Chondrocyte (in vitro differentiated cells): ENCODE measurements at places on chromosomes 1 and 21. TPM values are rescaled to one million over a fixed set of nuclear protein-coding genes. Genes with fewer than 3 reads are reported as not detected.

LINGO4 gene
- total RNA-seq = not detected in 3 replicates

AGMAT gene
- 0.68 to 1.1 TPM (median 0.82 TPM) in 3 replicates for total RNA-seq

TTC4 gene
- total RNA-seq = 12.6 to 14.7 TPM (median 12.7 TPM) in 3 replicates

RIMS3 gene
- total RNA-seq = 4.8 to 26.3 TPM (median 26.0 TPM) in 3 replicates

CD48 gene
- not detected in 3 replicates for total RNA-seq

- H3K36me3 ChIP-seq = peaks cover 8% of the 10 kb centered on the region
- no peaks in the 10 kb centered on the region for H3K27me3 ChIP-seq
- DNase-seq = no peak
These were observed 10.4 kb downstream of the LGALS8 start for GRCh38 chr1:236534151-236534651.

GRCh38 chr1:96384611-96385010 lies 337.0 kb upstream of the PTBP2 start:
- peaks cover 5% of the 10 kb centered on the region for H3K36me3 ChIP-seq
- H3K4me3 ChIP-seq = no peak overlapping the region
- peaks cover 10% of the 10 kb centered on the region for H3K4me1 ChIP-seq
- DNase-seq = no peak
- H3K27me3 ChIP-seq = no peaks in the 10 kb centered on the region

DNA sequence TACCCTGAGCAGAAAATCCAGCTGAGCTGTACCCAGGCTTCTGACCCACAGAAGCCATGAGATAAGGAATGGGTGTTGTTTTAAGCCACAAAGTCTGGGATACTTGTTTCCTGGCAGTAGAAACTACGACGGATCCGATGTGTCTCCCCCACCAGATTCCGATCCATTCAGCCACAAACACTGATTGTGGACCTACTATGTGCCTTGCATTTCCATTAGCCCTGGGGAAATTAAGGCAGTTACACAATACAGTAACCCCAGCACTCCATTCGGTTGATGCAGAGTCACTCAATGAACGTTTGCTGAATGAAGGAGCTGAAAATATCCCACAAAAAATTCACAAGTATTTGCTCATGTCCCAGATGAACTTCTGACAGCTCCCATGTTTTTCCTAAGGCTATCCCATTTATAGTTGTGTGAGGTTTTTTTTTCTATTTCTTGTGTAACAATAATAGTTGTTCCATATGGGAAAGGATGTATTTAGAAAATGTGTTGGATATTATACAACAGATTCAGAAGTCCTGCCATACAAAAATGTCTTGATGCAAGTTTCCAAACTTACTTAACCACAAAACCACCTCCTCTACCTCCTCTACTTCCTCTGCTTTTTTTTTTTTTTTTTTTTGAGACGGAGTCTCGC lies 29.6 kb upstream of the KAZN start:
- DNase-seq = no peak
- no peak overlapping the region for H3K4me3 ChIP-seq
- H3K27me3 ChIP-seq = no peaks in the 10 kb centered on the region
- no peak overlapping the region for H3K27ac ChIP-seq

DNA sequence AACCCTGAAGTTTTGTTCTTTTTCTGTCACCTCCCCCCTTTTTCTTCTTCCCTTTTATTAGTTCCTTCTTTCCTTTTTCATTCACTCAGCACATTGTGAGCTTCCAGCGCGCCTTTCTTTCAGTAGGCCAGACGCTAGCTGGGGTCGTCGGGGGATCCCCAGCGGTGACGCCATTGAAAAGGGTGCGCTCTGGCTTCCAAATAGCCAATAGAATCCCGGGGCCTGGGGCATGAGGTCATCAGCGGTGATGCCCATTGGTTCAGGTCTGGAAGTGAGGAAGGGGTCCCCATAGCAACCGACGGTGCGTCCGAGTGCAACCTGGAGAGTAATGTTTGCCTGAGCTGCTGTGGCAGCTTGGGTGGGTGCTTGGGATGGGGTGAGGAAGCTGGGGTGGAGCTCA lies 6.9 kb upstream of the EFNA3 start:
- peaks cover 4% of the 10 kb centered on the region for H3K36me3 ChIP-seq
- peaks cover 9% of the 10 kb centered on the region for H3K4me1 ChIP-seq
- peak overlapping the region; percentile 29 for H3K4me3 ChIP-seq
- no peaks in the 10 kb centered on the region for H3K27me3 ChIP-seq
- H3K27ac ChIP-seq = no peak overlapping the region

- DNase-seq = peak; percentile 55
- H3K27me3 ChIP-seq = no peaks in the 10 kb centered on the region
- H3K27ac ChIP-seq = no peak overlapping the region
These were observed 1618.6 kb upstream of the PRMT6 start for GRCh38 chr1:105437847-105438246.

DNA sequence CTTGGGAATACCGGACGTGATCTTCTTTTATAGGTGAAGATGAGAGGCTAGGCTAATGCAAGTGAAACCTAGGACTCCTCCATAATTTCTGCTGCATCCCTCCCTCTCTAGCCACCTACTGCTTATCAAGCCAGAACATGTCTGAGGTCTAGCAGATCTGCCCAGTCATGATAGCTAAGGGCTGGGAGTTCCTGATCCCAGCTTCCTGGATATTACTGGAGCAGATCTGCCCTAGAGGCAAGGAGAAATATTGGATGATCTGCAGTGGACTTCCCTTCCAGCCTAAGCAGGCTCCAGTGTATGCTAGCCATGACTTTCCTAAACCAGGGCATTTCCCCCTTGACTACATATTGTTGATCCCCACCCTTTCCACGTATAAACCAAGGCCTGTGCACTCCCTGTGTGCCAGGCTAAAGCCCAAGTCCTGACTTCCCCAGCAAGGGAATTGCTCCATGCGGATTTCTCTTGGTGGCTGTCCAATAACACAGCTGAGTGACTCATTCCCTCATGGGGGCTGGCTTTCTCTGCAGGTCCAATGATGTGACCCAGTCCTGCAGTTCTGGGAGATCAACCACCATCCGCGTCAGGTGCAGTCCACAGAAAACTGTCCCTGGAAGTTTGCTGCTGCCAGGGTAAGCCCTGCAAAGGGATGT lies 15.5 kb upstream of the SARS1 start:
- peaks cover 50% of the 10 kb centered on the region for H3K4me1 ChIP-seq
- H3K27me3 ChIP-seq = no peaks in the 10 kb centered on the region
- H3K27ac ChIP-seq = peak overlapping the region; percentile 98
- H3K36me3 ChIP-seq = no peaks in the 10 kb centered on the region
- no peak overlapping the region for H3K4me3 ChIP-seq

DNA sequence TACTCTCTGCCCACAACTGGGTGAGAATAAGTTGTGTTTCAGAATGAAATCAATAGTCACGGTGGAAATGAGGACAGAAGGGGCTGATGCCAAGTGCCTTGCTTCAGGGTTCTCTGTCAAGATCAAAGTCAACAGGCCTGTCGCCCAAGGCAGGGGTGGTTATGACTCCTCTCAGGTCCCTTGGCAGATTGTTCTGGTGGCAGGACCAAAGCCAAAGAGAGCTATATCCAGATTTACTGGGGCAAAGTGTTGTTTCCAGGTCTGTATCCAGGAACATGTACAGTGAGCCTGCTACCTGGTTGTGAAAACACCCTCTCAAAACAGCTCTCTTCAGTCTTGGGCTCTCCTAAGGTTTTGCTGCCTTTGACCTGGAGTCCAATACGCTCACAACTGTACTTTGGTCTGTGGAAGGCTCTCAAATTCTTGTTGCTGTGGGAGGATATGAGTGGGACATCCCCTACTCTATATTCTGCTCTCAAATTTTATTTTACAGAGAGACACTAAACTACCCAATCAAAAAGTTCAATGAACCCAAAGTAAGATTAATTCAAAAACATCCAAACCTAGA lies 175.1 kb upstream of the ETV3 start:
- no peaks in the 10 kb centered on the region for H3K4me1 ChIP-seq
- no peak for DNase-seq
- no peak overlapping the region for H3K4me3 ChIP-seq
- no peak overlapping the region for H3K27ac ChIP-seq
